Renal cortex interstitium (tissue), 15 donors: ENCODE measurements at places on chromosomes 6 and 20. TPM values are rescaled to one million over a fixed set of nuclear protein-coding genes. Genes with fewer than 3 reads are reported as not detected.
A peak's percentile ranks its signal among the peaks of the same experiment; 100 is the strongest.

GRCh38 chr6:20853828-20854227 lies 319.6 kb downstream of the CDKAL1 start:
- DNase-seq: no peak

DNA sequence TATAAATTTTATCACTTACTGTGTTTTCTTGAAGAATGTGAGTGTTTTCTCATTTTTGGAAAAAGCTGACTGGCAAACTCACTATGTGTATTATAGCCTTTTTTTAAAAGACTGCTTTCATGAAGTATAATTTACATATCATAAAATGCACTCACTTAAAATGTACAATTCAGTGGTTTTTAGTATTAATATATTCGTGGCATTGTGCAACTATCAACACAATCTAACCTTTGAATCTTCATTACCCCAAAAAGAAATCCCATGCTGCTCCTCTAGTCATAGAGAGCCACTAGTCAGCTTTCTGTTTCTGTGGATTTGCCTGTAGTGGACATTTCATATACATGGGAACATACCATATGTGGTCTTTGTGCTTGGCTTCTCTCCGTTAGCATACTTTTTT lies 143.8 kb downstream of the PLCB4 start:
- DNase-seq: no peak

GRCh38 chr20:22579711-22580697 lies 4.4 kb downstream of the FOXA2 start:
- no peak for DNase-seq

DNA sequence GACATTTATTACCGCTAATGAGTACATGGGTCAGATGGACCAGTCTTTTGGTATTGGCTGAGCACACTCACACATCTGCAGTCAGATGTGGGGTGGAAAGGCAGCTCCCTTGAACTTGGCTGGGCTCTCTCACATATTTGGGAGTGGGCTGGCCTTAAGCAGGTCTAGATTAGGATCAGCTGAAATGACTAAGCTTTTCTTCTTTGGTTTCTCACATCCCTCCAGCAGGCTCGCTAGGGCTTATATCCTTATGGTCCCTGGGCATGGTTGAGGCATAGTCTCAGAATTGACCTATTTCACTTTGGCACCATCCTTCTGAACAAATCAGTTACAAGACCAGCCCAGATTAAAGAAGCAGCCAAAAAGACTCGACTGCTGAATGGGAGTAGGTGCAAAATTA lies 14.4 kb upstream of the PLCB1 start:
- DNase-seq: no peak

- DNase-seq: no peak
These were observed 851 bp downstream of the MAVS start for GRCh38 chr20:3847429-3847940.

DNA sequence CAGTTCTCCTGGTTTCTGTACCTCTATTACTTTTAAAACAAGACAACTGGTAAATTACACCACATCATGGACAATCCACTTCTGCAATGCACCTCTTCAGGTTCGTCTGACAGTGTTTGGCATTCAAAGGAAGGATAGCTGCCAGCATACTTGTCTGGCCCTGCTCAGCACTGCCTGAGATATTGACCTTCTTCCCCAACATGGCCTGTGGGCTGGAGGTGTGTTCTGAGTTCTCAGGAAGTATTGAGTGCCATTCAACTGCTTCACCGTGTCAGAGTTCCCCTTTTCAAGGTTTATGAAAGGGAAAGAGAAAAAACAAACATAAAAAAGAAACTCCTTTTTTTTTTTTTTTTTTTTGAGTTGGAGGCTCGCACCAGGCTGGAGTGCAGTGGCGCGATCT lies 267.9 kb upstream of the SASH1 start:
- no peak for DNase-seq

GRCh38 chr6:149961728-149962425 lies 1.9 kb upstream of the ULBP1 start:
- DNase-seq: no peak

GRCh38 chr20:50655311-50655880 lies 35.9 kb downstream of the RIPOR3 start:
- DNase-seq: no peak

- no peak for DNase-seq
These were observed 112.0 kb upstream of the RNF24 start for GRCh38 chr20:4127344-4127743.

DNA sequence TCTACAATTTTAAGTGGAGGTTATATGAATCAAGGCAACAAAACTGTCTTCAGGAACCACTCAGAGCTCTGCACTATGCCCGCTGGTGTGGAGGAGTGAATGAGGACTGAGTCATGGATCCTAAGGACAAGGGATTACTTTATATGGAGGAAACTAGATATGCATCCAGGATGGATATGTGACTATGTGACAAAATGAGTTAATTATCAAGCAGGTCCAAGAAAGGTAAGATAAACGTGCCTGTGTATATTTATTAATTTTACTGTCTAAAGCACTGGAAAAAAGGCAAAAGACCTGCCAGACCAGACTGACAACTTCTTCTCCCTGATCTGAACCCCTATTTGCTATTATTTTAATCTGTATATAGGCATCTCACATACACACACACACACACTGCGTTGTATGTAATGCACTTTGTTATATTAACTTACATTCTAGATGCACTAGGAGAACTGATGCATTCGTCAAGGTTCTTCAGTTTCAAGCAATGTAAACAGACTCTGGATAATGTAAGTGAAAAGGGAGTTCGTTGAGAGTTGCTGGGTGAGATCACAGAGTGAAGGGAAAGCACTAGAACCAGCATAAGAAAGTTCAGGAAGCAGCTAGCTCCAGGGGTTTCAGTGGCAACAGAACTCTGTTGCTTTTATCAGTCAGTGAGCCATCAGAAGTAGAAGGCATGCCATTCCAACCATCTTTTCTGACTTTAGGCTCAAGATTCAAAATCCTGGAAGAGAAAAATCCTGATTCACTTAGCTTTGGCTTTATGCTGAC lies 26.4 kb upstream of the ADGRG6 start:
- peak; percentile 6 for DNase-seq

GRCh38 chr6:132130626-132131298 lies 179.6 kb upstream of the CCN2 start:
- DNase-seq: peak; percentile 40

- DNase-seq: no peak
These were observed 10.3 kb downstream of the RIN2 start for GRCh38 chr20:19768325-19768842.

GRCh38 chr6:24064106-24064505 lies 61.9 kb upstream of the NRSN1 start:
- peak; percentile 9 for DNase-seq

DNA sequence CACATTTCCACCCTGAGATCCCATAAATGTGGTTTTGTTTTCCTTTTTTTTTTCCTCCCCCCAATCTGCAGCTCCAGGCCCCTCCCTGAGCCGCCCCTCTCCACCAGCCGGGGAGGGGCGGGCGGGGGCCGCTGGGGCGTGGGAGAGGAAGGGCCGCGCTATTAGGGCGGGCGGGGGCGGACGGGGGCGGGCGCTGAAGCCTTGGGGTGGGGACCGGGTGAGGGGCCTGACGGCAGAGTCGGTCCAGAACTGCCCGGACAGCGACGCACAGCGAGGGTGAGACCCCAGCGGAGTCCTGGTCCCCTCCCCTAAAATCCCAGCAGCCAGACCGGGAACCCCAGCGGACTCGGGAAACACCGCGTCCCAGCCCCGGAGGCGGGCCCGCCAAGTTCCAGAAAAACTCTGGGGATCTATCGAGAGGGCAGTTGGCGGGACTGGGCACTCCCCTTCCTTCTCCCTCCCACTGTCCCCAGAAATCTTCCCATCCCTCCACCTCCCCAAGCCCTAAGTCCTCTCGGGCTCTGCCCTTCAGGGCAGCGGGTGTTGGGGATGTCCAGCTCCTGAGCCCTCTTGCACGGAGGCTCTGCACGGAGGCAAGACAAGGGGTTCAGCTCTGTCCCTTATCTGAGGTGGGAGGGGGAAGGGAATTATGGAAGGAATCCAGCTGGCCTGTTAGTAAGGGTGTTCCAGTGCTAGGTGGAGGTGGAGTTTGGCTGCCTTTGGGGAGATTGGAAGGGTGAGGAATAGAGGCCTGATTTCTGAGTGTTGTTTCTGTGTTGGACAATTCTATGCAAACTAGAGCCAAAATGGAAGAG lies at the start of gene PRICKLE4:
TSS of gene PRICKLE4 (plus strand) at position 232 of the 815 bp plus-strand sequence. CDS start 2,692 bp downstream, outside the sequence.
- DNase-seq: no peak

GRCh38 chr20:50040432-50041245 lies 57.9 kb downstream of the SNAI1 start:
- no peak for DNase-seq

DNA sequence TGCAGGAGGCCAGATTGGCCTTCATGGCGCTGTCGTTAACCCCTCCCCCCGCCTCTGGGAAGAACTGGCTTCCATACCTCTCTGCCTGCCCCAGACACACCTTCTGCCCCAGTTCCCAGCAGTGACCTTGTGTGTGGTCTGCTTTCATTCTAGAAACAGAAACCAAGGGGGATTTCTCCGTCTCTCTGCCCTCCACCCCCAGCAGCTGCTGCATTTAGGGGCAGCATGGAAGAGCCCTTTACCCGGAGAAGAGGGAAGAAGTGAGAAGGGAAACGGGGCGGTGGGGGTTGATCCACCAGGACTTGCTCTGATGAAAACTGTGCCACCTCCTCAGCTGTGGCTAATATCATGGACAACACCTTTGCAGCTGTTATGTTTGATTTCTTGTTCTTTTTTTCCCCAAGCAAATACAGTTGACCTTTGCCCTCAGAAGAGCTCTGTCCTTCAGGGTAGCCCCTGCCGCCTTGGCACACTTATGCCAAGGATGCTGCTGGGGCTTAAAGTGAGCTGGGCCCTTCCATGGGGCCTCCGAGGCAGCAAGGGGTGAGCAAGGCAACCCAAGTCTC lies 6.1 kb downstream of the GLP1R start:
- DNase-seq: no peak

DNA sequence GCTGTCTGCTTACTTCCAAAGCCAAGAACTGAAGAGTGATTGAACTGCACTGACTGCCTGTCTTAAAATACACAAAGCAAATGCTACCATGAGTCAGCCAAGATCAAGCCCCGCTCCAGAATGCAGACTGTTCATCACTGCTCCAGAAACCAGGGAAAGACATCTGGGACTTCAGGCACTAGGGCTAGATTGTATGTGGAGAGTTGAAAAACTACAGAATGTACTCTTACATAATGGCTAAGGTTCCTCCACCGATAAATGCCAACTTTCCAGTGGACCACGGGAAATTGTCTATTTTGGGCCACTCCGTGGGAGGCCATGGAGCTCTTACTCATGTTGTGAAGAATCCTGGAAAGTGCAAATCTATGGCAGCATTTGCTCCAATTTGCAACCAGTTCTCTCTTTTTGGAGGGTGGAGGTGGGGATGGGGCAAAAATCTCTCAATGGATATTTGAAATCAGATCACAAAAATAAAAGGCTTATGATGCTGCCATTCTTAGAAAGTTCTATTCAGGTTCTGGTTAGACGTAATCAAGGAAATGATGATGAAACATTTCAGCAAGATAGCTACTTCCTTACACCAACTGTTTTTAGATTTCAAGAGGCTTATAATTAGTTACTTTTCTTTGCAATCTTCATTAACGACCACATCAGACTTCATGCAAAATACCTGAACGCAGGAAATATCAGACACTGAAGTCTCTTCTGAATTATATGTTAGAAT lies 11.8 kb upstream of the CAP2 start:
- no peak for DNase-seq

- no peak for DNase-seq
These were observed 59.8 kb upstream of the FAM83D start for GRCh38 chr20:38866265-38867061.

DNA sequence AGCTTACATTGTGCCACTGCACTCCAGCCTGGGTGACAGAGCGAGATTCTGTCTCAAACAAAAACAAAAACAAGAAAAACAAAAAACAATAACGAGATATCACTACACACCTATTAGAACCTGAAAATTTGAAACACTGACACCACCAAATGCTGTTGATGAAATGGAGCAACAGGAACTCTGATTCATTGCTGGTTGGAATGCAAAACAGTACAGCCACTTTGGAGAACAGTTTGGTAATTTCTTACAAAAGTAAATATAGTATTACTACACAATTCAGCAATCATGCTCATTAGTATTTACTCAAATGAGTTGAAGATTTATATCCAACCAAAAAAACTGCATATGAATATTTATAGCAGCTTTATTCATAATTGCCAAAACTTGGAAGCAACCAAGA lies 135.8 kb upstream of the AKIRIN2 start:
- no peak for DNase-seq

GRCh38 chr6:1609041-1609647 lies 571 bp upstream of the FOXC1 start:
- DNase-seq: no peak

- DNase-seq: no peak
These were observed 9.2 kb downstream of the FOXS1 start for GRCh38 chr20:31835977-31836852.

DNA sequence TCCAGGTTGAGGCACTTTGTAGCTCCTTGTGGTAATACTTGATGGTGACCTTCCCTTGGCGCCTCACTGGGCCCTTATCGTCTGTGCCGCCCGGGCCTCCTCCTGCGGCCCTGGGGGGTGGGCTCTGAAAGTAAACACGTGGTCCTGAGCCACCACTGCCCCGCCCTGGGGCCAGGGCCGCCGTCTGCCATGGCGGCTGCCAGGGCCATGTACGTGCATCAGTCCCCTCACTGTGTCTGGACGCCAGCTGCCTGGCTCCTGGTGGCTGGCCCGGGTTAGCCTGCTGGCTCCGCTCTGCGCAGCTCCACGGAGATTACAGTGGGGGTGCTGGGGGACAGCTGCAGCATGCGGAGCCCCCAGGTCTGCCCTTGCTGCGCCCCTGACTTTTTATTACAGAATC lies 81.8 kb upstream of the CENPW start:
- DNase-seq: no peak

DNA sequence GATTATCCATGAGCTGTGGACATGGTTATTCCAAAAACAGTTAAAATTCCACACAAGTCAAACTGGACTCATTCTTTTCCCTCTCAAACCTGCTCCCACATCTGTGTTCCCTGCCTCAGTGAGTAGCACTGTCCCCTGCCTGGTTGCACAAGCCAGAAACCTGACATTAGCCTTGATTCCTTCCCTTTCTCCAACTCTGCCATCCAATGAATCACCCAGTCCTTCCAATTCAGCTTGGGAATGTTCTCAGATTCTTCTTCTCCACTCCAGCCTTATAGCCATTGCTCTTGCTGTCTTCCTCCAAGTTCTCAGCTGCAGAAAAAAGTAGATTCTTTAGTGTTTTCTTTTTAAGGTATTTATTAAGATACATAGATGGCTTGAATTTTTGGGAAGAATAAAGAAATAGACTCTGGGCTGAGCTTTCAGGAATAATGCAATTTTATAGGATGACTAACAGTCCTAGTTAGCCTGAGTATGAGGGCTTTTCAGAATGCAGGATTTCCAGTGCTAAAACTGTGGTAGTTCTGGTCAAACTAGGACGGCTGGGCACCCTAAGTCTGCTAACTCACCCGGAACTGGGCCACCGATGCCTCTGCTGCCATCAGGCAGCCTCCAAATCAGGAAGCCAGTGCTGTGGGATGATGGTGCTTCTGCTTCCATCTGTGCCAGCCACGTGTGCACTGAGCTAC lies 18.2 kb upstream of the SASH1 start:
- DNase-seq: no peak

- DNase-seq: no peak
These were observed 25.9 kb upstream of the CRISP1 start for GRCh38 chr6:49892280-49892679.

The MYBL2 gene
- 33.0 TPM for polyA plus RNA-seq

The ULBP3 gene
- 9.6 TPM for polyA plus RNA-seq

The SLC22A7 gene
- polyA plus RNA-seq: 0.79 TPM

The NEURL2 gene
- 9.8 TPM for polyA plus RNA-seq

The LKAAEAR1 gene
- not detected for polyA plus RNA-seq

The ZBTB12 gene
- 35.5 TPM for polyA plus RNA-seq

The RNF182 gene
- 3.2 TPM for polyA plus RNA-seq

The TMEM244 gene
- not detected for polyA plus RNA-seq

The FILIP1 gene
- polyA plus RNA-seq: 3.1 TPM

The IRAK1BP1 gene
- 8.9 TPM for polyA plus RNA-seq

The ZNF165 gene
- 5.4 TPM for polyA plus RNA-seq

The ULBP1 gene
- polyA plus RNA-seq: 1.9 TPM
